ENCODE measurements at places on chromosomes 2 and 18.

DNA sequence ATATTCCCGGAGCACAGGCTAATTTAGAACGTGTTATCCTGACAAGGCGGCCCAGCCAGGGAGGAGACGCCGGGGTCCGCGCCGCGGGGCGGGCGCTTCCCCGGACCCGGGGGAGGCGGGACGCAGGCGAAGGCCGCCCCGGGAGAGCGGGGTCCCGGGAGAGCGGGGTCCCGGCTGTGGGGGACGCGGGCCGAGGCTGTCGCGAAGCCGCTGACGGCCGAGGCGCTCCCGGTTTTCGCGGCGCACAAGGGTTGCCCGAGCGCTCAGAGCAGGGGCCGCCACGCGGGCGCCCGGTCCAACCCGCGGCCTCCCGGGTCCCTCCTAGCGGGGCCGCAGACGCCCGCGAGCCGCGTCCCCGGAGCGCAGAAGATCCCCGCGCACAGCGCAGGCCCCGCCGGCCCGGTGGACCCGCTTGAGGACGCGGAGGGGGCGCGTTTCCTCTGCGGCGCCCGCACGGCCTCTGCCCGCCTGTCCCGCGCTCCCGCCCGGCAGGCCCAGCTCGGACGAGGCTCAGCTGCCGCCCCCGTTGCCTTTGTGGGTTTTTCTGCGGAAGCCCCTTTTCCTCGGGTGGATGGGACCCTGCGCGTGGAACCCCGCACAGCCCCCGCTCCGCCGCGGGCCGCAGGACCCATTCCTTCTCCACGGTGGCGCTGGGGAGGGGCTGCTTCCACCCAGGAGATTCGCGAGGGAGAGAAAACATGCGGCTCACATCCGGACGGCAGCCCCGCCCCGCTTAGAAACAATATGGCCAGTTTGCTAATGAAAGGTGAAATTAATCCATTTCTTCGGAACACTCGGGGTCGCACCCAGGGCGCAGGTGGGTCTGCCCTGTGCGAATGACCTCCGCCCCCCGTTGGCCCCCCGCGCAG, 9.6 kb upstream of the KCNG2 start:
- peak; percentile 83 for DNase-seq

DNA sequence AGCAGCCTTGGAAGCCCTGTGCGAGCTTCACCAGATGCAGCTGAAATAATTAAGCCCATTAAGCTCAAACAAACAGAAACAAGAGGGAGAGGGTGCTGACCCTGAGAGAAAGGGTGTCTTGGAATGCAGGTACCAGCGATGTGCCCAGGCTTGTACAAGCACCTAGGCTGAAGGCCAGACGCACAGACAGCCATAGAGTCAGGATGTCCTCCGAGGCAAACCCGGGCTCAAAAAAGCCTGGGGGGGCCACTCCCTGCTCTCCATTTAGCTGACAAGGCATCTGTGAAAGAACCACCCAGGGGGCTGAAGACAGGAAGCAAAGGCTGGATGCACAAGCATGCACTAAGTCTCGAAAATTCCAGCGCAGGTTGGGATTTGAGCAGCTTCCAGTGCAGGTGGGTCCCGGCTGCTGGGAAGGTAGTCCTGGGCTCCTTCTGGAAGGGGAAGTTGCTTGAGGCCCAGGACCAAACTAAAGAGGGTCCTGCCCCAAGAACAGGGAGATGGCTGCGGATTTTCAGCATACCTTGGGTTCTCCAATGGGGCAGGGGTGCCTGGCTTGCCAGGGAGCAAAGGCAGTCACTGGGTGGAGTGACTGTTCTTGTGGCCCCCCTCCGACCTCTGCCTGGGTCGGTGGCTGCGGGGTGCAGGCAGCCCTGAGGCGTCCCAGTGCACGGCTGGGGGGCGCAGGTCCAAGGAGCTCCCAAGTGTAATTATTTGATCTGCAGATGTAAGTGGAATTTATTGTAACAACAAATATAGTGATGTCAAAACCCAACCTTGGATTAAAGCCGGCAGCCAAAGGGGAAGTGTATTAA, 5.9 kb downstream of the GBX2 start:
- no peak for DNase-seq

- DNase-seq = no peak
These were observed 55.4 kb upstream of the GLI2 start for GRCh38 chr2:120680136-120680761.

DNA sequence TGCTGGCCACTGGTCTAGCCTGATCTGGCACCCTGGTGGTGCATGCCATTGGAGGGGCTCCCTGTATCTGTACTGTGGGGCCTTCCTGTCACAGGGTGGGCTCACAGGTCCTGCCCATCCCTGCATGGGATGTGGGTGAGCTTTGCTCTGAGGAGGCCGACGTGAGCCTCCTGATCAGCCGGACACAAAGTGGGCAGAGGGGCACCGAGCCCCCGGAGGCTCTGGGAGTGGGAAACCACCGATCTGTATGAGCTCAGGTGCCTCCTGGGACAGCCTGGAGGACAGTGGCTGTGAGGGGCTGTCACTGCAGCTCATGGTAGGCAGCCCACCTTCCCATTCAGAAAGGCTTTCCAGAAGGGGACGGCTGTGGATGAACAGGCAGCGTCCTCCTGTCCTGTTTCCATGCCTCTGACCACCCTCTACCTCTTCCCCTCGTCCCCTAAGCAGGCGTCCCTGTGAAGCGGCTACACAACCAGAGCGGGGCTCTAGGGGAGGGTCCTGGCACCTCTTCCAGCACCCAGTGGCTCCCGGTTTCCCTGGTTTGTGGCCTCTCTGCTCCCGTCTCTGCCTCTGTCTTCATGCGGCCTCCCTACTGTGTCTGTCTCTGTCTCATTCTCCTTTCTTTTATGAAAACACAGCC, 112.5 kb upstream of the OTOS start:
- DNase-seq = no peak

DNA sequence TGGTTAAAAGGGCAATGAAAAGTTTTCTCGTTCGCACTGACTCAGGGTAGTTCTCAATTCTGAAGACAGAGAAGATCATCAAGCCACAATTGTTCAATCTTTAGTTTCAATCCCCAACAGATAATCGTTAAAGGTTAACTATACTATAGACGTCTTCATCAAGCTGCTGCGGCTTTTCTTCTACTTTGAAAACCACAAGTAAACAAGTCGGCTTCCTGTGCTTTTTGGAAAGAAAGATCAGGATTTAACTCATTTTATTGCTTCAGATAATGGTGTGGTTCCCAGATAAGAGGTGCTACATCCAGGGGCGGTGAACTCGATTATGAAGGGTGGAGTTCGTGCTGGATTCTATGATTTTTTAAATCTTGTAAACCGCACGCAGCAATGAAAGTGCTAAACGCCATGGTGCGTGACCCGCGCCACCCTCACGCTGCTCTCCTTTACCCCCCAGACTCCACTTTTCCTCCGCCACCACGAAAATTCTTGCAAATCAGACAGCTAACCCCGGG, 545 bp upstream of the CDCA7 start:
- no peak for DNase-seq

DNA sequence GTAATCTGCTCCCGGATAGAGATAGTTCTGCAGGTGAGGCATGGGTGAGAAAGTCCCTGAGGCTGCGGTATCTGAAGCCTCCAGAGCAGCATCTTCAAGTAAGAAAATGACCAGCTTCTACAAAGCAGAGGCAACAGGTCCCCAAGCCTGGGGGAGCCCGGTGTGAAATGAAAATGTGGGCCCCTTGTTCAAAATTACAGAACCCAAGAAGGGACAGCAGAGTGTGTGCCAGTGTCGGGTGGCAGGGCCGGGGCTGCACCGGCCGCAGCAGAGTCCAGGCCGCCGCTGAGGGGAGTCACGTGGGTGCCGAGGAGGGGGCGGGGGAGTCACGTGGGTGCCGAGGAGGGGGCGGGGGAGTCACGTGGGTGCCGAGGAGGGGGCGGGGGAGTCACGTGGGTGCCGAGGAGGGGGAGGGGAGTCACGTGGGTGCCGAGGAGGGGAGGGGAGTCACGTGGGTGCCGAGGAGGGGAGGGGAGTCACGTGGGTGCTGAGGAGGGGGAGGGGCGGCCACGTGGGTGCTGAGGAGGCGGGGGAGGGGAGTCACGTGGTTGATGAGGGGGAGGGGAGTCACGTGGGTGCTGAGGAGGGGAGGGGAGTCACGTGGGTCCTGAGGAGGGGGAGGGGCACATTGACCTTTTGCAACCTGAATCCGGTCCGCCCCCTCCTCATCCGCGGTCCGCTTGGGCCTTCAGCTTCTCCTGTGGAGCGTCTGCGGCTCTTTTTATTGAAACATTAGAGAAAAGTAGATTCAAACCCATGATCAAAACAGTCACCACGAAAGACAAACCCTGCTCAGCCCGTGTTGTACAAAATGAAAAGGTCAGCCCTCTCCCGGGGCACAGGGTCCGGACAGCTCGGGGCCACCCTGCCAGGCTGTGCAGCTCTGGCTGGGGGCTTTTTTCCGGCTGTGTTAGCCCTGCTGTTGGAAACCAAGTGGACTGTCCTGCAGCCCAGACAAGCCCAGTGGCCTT, 10.4 kb downstream of the COLEC11 start:
- DNase-seq = no peak

DNA sequence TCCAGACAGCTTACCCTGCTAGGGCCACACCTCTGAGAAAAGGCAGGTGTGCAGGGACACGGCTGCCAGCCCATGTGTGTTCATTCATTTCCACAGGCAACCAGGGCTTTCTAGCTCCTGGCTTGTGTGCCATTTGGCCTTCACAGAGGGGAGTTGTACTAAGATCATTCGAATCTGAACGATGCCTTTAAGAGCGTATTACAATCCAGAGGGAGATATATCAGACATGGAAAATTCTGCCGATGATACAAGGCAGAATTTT, 64.2 kb upstream of the OTOF start:
- no peak for DNase-seq

- DNase-seq = no peak
These were observed 11.4 kb downstream of the GBX2 start for GRCh38 chr2:236156860-236157194.

DNA sequence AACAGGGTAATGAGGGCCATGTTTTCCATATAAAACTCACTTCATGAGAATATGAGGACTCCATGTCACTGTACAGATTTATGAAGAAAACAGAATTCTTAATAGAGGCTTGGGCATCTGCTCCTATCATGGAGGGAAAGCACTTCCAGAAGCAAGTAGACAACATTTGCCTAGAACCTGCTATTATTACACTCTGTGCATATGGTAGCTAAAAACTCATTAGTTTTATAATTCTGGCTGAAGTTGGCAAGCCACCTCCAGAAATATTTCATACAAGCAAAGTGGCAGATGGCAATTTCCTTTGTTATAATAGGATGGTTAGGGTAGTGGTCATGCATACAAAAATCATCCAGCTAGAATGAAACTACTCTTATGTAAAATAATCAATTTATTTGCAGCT, 65.8 kb upstream of the TLK1 start:
- no peak for DNase-seq

DNA sequence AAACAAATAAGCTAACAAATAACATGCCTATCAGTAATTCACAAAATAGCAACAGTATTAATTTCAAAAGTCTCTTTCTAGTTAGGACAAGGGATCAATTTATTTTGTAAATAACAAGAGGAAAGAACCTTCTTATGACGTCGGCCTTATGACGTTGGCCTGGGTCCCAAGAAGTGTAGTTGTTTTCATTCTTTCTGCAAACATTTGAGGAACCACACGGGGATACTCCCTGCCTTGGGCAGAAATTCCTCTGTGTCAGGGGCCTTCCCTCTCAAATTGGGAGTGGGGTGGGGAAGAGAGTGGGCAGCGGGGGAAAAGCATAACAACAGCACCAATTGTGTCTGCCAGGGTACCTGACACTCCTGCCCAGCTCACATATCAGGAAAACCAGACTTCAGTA, 1.3 kb downstream of the CCDC68 start:
- no peak for DNase-seq

GRCh38 chr2:191066197-191066918, 52.4 kb upstream of the STAT1 start:
- DNase-seq = no peak

DNA sequence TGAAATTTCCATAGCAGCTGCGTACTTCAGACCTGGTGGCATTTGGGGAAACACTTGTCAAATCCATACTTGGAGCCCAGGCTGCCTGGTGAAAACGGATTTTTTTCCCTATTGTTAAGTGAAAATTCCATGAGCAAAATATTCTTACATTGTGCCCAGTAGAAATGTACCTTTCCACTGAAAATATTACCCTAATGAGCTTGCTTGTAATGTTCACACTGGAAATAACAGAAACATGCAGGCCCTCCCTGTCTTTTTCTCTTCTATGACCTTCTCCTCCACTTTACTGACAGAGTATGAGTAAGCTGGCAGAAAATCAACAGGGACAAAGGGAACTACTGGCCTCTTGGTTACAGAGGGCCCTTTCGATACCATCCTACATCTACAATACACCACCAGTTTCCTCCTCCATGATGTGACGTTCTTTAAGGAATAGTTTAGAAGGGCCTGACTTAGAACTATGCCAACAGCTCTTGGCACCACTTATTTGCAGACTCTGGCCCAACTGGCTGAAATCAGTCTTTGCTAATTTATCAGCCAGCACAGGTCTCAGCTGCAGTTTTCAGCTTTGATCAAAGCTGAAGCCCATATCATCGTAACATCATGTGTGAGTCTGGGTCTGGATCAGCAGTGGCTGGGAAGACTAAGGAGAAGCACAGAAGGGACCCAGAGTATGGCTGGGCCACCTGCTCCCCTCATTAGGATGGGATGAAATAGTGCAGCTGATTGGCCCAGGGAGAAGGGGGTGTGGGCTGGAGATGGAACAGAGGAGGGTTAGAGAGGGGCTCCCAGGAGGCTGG, 272.2 kb upstream of the ID2 start:
- DNase-seq = no peak

DNA sequence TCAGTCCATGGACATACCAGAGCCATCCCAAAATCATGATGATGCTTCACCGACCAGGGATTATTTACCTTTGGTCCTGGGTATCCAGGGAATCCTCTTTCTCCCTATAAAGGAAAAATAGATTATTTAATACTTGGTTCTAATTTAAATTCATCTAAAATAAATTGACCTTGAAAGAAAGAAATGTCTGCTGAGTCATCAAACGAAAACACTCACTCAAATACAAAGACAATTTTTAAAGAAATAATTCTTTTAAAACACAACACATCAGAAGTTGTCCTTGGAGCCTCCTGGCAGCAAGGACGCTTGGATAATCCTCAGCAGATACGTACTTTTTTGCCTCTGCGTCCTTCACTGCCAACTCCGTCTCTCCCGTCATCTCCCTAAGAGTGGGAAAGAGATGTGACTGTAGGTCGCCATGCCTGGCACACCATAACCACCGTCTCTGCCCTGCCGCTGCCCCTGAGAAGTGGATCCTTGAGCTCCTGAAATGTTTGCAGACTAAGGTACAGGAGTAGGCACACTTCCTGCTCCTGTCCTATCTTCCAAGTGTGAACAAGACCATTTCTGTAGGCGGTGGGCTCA, 65.6 kb downstream of the COL6A3 start:
- no peak for DNase-seq

- no peak for DNase-seq
These were observed 82.8 kb downstream of the EPB41L3 start for GRCh38 chr18:5461041-5461440.

DNA sequence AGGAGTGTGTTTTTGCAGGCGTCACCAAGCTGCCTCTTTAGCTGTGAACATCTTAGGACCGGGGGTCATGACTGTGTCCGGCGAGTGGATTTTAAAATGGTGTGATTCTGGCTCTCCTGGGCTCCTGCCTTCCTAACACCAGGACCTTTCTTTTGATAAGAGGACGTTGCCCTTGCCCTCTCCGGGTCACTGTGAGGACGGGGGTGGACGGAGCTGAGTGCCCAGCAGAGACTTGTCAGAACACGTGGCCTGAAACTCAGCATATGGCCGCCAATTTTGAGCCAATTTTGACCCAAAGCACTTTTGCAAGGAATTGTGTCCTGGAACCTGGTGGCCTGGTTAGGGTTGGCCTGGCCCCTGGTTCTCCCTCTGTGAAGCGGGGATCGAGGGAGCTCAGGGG, 40.2 kb downstream of the RTP5 start:
- DNase-seq = no peak
